ENCODE measurements at places on chromosomes 7 and 10.

DNA sequence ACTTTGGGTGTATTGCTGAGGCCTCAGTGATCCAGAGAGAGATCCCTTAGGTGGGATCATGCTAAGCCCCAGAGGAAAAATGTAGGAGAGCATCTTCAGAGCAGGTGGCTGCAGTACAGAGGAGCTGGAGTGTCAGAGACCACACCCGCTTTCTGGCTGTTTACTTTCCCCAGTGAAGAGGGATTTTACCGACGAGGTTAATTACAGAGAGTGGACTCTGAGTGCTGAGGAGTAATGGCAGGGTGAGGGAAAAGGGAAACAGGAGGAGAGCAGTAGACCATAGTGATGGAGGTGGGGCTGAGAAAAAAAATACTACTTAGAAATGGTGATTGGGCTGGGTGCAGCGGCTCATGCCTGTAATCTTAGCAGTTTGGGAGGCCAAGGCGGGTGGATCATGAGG, 43.3 kb upstream of the HBP1 start:
- no peak for DNase-seq

DNA sequence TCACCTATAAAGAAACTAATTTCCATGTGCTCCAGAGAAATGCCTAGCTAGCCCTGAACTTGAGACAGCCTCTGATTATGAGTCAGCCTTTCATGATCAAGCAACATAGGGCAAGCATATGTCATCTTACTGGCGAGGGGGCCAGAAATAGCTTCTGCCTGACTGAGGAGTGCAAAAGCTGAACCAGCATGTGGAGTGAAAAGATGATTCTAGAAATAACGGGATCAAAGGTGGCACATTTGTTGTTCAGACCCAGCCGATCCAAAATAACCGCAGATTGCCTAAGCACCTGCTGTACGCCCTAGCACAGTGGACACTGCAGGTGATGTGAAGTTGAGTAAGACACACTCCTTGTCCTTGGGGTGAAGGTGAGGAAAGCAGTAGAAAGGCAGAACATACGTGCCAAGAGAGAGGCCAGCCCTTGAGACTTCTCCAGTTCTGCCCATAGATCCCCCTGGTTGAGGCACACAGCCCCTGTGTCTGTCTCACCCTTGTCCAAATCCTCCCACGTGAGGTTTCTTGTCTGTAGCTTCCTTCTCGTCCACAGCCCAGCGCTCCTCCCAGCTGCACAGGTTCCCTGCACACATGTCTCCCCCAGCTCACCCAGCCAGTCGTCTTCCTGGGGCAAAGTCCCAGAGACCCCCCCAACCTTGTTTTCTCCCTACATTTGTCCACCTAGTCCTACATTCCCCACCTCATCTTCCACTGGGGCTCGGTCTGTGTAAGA, 2.8 kb upstream of the BCL7B start:
- no peak for DNase-seq

- no peak for DNase-seq
Measured at GRCh38 chr7:121272676-121273075, 56.1 kb upstream of the WNT16 start.

DNA sequence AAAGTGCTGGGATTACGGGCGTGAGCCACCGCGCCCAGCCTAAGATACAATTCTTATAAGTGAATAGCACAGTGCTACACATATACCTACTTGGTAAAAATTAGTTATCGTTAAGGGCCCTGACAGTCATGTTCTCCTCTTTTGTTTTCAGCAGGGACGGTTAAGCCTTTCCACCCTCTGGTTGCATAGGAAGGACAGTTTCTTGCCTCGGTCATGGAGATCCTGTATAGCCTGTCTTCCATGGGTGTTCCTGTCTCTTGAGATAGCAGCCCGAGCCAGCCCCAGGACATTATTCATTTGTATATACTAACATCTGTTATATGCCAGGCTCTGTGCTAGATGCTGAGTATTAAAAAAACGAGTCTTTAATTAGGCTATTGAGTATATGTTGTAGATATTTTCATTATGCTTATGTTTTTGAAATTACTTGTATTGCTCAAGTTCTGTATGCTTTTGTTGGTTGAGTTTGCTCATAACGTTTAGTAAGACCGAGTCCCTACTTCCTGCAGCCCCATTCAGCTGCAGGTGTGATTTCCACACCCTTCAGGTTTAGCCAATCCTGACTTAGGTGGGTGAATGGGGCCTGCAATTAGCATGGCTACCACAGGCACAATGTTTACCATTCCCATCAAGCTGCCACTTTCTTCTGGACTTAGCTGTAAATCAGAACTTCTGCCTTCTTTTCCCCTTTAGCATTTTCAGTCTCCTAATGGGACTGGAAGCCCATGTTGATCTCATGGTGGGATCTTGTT, 24.8 kb downstream of the CCSER2 start:
- DNase-seq, result no peak

GRCh38 chr7:152161171-152161570, 135.7 kb downstream of the GALNT11 start:
- DNase-seq, result no peak

DNA sequence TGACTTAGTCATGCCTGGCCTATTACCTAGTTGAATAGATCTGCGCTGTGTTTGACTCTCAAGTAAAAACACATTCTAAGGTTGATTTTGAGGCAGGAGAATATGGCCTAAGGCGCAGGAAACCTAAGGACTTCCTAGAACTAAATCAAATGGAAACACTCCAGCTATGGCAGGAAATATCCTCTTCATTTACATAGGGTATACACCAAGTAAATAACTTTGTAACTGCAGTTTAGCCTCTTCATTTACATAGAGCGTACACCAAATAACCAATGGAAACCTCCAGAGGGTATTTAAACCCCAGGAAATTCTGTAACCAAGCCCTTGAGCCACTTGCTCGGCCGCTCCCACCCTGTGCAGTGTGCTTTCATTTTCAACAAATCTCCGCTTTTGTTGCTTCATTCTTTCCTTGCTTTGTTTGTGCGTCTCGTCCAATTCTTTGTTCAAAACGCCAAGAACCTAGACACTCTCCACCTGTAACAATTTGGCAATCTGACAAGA, 35.6 kb upstream of the XRCC2 start:
- no peak for DNase-seq

GRCh38 chr10:114110174-114110972, 63.6 kb downstream of the CCDC186 start:
- DNase-seq, result no peak

GRCh38 chr10:71962901-71963300, 1.3 kb upstream of the CHST3 start:
- DNase-seq, result no peak

- no peak for DNase-seq
Measured at GRCh38 chr7:108308903-108309302, 147.3 kb downstream of the NRCAM start.

- no peak for DNase-seq
Measured at GRCh38 chr10:112213836-112214235, 30.3 kb upstream of the GPAM start.

GRCh38 chr7:74454021-74454924, 567 bp downstream of the GTF2IRD1 start:
- no peak for DNase-seq

GRCh38 chr7:12864470-12865046, 177.1 kb downstream of the ARL4A start:
- no peak for DNase-seq

DNA sequence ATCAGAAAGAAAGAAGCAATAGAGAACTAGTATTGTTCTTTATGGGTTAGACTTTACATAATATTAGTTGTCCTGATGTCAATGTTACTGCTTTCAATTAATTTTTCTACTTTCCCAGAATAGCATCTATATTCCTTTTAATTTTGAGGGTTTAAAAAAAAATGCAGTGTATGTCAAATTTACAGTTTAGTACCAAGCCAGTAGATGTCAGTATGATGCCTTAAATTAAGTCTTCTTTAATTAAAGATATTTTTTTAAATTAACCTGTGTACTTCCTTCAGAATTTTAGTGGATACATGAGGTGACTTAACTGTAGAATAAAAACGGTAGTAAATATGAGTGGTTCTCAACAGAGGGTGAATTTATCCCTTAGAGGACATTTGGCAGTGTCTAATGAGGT, 35.2 kb upstream of the STOX1 start:
- DNase-seq, result no peak

DNA sequence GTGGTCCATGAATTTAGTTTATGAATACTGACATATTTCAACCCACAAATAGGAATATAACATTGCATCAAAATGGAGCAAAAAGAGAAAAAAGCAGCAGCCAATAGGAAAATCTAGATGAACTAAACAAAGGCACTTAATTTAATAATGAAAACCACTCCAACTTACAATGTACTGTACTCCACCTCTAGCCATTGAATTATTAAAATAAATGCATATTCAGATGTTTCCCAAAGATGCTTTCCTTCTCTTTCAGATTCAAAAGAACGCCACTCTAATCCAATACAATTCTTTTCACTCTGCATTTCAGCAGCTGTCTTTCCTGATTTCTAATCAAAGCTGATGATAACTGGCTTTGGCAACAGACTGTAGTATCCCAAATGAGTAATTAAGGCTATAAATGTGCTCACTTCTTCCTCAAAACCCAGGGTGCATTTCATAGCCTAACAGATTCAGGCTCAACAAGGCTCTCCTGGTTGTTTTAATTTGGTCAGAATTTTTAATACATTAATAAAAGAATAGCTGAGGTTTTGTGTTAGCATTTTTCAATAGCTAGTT, 577.1 kb downstream of the PARD3 start:
- DNase-seq, result no peak

DNA sequence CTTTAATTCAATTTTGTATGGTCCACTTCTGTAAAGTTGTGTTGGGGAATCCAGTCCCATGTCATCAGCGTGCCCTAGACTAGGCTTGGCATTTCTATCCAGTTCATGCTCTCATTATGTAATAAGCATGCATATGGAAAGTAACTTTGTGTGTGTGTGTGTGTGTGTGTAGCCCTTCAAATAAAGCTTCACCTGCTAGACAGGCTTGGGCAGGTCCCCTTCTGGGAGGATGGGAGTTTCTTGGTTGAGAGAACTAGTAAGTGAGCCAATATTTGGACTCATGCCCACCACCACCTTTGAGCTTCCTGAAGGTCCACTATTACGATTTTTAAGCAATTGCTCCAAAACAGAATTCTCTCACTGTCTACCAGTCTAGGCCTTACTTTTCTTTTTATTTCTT, 6.9 kb downstream of the BZW2 start:
- DNase-seq, result no peak

GRCh38 chr7:19455623-19456022, 253.2 kb downstream of the POLR1F start:
- DNase-seq, result no peak

All from activated gamma-delta T cell treated with anti-CD3 and anti-CD28 coated beads, Interleukin-2, amount 50 U/mL, for 16 hours (primary cell).